ENCODE measurements at places on chromosomes 1 and 21.
A peak's percentile ranks its signal among the peaks of the same experiment; 100 is the strongest.

DNA sequence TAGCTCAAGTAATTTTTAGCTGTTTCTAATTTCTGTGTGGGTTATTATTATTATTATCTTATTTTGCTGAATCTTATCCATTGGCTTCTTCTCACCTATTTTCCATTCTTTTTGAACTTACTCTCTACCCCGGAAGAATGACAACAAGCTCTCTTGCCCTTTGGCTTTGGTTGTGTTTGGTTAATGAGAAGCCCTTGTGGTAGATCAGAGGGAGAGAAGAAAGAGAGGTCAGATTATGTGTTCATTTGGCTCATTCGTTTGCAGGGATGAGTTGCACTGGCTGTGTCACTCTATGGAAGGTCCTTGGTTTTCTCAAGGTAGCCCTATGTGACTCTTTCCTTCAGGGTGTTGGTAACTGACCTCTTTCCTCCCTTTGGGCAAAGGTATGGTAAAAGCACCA is 391.9 kb downstream of the LMO4 start:
- no peak for DNase-seq
- H3K27me3 ChIP-seq = no peaks in the 10 kb centered on the region
- no peak overlapping the region for H3K27ac ChIP-seq

GRCh38 chr1:59198564-59198963 is 98.3 kb upstream of the FGGY start:
- H3K27ac ChIP-seq = no peak overlapping the region
- peaks cover 2% of the 10 kb centered on the region for H3K4me1 ChIP-seq
- H3K27me3 ChIP-seq = no peaks in the 10 kb centered on the region
- H3K36me3 ChIP-seq = no peaks in the 10 kb centered on the region
- no peak for DNase-seq

DNA sequence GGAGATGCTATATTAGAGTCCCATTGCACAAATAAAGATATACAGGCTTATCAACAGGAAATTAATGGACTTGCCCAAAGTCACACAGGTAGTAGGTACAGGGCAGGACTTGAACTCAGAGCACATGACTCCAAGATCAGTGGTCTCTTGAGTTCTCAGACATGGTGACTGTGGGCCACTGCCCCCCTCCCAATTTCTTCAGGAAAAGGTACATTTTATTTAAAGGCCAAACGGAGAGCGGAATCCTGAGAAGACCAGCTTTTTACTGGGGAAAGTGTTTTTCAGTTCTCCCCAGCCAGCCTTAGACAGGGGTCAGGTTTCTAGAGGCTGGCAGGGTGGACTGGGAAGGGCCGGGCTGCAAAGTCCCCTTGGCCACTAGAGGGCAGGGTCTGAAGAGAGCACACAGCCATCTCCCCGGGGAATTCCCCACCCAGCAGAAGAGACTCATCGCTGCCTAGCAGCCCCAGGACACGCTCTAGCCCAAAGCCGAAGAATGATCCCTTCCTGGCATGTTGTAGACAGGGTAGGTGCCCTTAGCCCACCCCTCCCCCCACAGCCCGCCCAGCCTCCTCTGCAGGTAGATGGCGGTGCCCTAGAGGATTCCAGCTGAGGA is 29.7 kb downstream of the ACP6 start:
- DNase-seq = peak; percentile 72
- no peak overlapping the region for H3K27ac ChIP-seq
- peaks cover 4% of the 10 kb centered on the region for H3K4me1 ChIP-seq

GRCh38 chr1:96559707-96560596 is 161.6 kb upstream of the PTBP2 start:
- peaks cover 1% of the 10 kb centered on the region for H3K4me1 ChIP-seq
- no peak for DNase-seq
- H3K27me3 ChIP-seq = no peaks in the 10 kb centered on the region

DNA sequence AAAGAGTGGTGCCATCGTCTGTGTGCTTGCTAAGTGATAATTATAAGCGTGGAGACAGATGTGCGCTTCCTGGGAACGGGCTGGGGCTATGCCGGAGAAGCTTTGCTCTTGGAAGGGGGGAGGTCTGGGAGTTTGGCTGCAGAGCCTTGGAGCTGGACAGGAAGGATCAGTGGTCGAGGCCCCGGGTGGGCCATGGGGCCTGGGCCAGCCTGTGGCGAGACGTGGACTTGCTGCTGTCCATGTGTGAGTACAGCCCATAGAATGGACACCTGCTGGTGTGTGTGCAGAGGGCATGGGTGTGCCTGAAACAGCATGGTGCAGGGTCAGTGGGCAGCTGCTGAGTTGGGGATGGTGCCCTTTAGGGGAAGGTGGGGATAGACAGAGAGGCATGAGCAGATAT is 121.3 kb downstream of the PCBP3 start:
- no peaks in the 10 kb centered on the region for H3K27me3 ChIP-seq
- H3K27ac ChIP-seq = no peak overlapping the region
- H3K4me3 ChIP-seq = peak overlapping the region; percentile 26

DNA sequence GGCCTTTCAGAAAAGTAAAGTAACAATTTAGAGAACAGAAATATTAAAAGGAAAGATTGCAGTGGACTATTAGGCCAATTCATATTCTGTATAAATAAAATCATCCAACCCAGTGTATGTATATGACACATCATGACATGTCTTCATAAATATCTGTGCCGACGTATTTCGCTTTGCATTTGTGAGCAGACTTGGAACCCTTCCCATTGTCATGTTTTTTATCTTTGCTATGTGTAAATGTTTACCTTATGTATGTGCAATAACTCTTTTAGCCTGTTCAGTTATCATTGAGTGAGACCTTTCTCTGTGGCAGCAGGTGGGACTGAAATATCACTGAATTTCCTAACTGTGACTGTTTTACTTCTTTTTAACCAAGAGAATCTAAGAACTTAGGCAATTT is 58.0 kb upstream of the FAM3B start:
- no peaks in the 10 kb centered on the region for H3K36me3 ChIP-seq
- no peak overlapping the region for H3K27ac ChIP-seq
- no peaks in the 10 kb centered on the region for H3K4me1 ChIP-seq
- H3K4me3 ChIP-seq = no peak overlapping the region

DNA sequence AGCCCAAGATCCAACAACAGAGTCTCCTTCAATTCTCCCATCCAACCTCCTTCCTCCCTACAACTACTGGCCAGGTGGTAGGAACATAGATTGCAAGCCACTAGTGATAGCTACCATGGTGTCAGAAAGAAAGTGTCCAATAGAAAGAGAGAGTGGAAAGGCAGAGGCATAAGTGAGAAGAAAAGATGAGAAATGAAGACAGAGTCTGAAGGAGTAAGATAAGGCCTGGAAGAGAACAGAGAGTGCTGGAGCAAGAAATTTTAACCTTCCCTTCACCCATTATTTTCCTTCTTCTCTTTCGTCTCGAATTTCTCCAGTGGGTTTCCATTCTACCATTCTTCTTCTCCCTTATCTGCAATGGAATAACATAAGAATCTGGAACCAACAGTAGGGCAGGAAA is 57.9 kb downstream of the CDC42BPA start:
- H3K36me3 ChIP-seq = no peaks in the 10 kb centered on the region
- no peaks in the 10 kb centered on the region for H3K4me1 ChIP-seq
- H3K27ac ChIP-seq = no peak overlapping the region

DNA sequence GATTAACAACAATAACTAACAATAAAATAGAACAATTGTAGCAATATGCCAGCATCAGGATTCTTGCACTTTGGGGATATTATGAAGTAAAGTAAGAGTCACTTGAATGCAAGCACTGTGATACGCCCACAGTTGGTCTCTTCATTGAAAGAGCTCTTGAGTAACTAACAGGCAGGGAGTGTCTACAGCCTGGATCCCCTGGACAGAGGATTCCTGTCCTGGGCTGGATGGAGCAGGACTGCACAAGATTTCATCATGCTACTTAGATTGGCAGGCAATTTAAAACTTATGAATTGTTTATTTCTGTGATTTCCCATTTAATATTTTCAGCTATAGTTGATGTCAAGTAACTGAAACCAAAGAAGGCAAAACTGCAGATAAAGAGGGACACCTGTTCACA is 13.7 kb upstream of the KRTAP19-5 start:
- H3K4me1 ChIP-seq = no peaks in the 10 kb centered on the region
- H3K27me3 ChIP-seq = no peaks in the 10 kb centered on the region
- H3K36me3 ChIP-seq = no peaks in the 10 kb centered on the region
- no peak overlapping the region for H3K27ac ChIP-seq
- H3K4me3 ChIP-seq = no peak overlapping the region
- DNase-seq = no peak

- no peaks in the 10 kb centered on the region for H3K36me3 ChIP-seq
- DNase-seq = no peak
- no peak overlapping the region for H3K27ac ChIP-seq
- no peak overlapping the region for H3K4me3 ChIP-seq
Measured at GRCh38 chr1:198253668-198254067, 96.9 kb downstream of the NEK7 start.

- no peaks in the 10 kb centered on the region for H3K27me3 ChIP-seq
- H3K4me3 ChIP-seq = no peak overlapping the region
- no peaks in the 10 kb centered on the region for H3K4me1 ChIP-seq
Measured at GRCh38 chr1:109444346-109444745, 18.1 kb upstream of the PSMA5 start.

- H3K27ac ChIP-seq = no peak overlapping the region
- no peaks in the 10 kb centered on the region for H3K4me1 ChIP-seq
- no peaks in the 10 kb centered on the region for H3K36me3 ChIP-seq
- no peaks in the 10 kb centered on the region for H3K27me3 ChIP-seq
Measured at GRCh38 chr21:14557413-14557812, 11.3 kb upstream of the SAMSN1 start.

- no peak overlapping the region for H3K27ac ChIP-seq
- H3K36me3 ChIP-seq = no peaks in the 10 kb centered on the region
- no peaks in the 10 kb centered on the region for H3K4me1 ChIP-seq
- no peaks in the 10 kb centered on the region for H3K27me3 ChIP-seq
- no peak overlapping the region for H3K4me3 ChIP-seq
- DNase-seq = no peak
Measured at GRCh38 chr1:212353181-212353580, 61.5 kb downstream of the PACC1 start.

GRCh38 chr1:230139315-230139714 is 72.3 kb downstream of the GALNT2 start:
- no peak overlapping the region for H3K4me3 ChIP-seq
- peaks cover 33% of the 10 kb centered on the region for H3K4me1 ChIP-seq
- H3K36me3 ChIP-seq = peaks cover 3% of the 10 kb centered on the region
- no peak overlapping the region for H3K27ac ChIP-seq
- H3K27me3 ChIP-seq = no peaks in the 10 kb centered on the region
- no peak for DNase-seq

DNA sequence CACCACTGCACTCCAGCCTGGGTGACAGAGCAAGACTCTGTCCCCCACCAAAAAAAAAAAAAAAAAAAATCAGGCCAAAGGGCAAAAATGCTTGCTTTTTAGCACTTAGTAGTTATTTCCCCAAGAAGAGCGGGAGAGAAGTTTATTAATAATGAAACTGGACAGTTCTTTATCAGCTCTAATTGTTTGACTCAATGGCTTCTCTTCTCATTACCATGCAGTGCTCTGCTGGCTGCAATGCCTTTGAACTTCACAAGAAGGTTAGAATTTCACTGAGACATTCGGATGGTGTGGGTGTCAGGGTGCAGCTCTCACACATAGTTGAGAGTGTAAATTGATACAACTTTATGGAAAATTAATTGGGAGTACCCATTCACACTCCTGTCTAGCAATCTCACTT is 63.7 kb downstream of the EDARADD start:
- no peak overlapping the region for H3K27ac ChIP-seq
- H3K4me1 ChIP-seq = no peaks in the 10 kb centered on the region
- no peak for DNase-seq
- H3K4me3 ChIP-seq = no peak overlapping the region
- H3K27me3 ChIP-seq = peaks cover 9% of the 10 kb centered on the region

- peaks cover 58% of the 10 kb centered on the region for H3K36me3 ChIP-seq
- H3K27me3 ChIP-seq = no peaks in the 10 kb centered on the region
- peaks cover 8% of the 10 kb centered on the region for H3K4me1 ChIP-seq
- H3K27ac ChIP-seq = no peak overlapping the region
Measured at GRCh38 chr1:36095760-36096405, 7.2 kb downstream of the ADPRS start.

DNA sequence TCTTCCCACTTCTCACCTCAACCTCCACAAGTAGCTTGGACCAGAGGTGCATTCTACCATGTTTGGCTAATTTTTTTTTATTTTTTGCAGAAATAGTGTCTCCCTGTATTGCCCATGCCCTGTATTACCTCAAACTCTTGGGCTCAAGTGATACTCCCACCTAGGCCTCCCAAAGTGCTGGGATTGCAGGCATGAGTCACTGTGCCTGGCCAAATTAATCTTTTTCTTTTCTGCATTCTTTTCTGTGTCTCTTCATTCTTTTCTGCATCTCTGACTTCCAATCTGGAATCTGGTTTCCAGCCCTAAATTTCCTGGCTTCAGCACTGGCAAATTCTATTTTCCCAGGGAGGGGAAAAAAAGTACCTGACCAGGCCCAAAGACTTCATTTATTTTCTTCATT is 31.2 kb upstream of the TACSTD2 start:
- no peak overlapping the region for H3K27ac ChIP-seq
- H3K36me3 ChIP-seq = no peaks in the 10 kb centered on the region
- DNase-seq = no peak
- no peak overlapping the region for H3K4me3 ChIP-seq
- H3K4me1 ChIP-seq = no peaks in the 10 kb centered on the region

GRCh38 chr1:204420039-204421004 is 8.7 kb upstream of the PPP1R15B start:
- H3K36me3 ChIP-seq = peaks cover 11% of the 10 kb centered on the region
- no peak overlapping the region for H3K27ac ChIP-seq
- no peak overlapping the region for H3K4me3 ChIP-seq
- H3K4me1 ChIP-seq = peaks cover 15% of the 10 kb centered on the region

- no peak overlapping the region for H3K27ac ChIP-seq
- no peaks in the 10 kb centered on the region for H3K36me3 ChIP-seq
- no peak overlapping the region for H3K4me3 ChIP-seq
- no peaks in the 10 kb centered on the region for H3K4me1 ChIP-seq
- DNase-seq = no peak
Measured at GRCh38 chr1:2778220-2778592, 23.3 kb downstream of the TTC34 start.

DNA sequence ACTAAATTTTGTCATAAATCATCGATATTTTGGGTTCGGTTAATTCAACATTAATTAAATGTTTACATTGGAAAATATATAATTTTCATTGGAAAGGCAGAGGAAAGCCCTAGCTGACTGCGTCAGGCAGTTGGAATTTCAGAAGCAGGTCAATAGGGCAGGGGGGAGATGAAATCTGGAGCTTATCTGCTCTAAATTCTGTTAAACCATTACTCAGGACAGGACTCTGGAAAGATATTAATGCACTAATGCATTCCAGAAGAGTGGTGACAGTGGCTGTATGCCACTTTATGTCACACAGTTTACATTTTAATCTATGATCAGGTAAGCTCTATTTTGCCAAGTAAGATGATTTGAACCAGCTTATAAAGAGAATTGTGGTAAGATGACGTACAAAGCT is 153.0 kb upstream of the B3GALT2 start:
- no peak overlapping the region for H3K27ac ChIP-seq
- DNase-seq = no peak
- no peaks in the 10 kb centered on the region for H3K27me3 ChIP-seq
- no peaks in the 10 kb centered on the region for H3K36me3 ChIP-seq
- H3K4me3 ChIP-seq = no peak overlapping the region

- H3K27ac ChIP-seq = no peak within 1 kb of the TSS
- H3K4me3 ChIP-seq = peak within 1 kb of the TSS; percentile 6
- no peaks in the 10 kb centered on the region for H3K4me1 ChIP-seq
- no peaks in the 10 kb centered on the region for H3K36me3 ChIP-seq
- H3K27me3 ChIP-seq = peaks cover 20% of the 10 kb centered on the region
Measured at GRCh38 chr1:19664453-19665185, at the start of gene HTR6. TSS of gene HTR6 (plus strand) at chr1:19664875. CDS start at chr1:19665754, 879 bp downstream.
